ENCODE measurements at places on chromosomes 13 and 19. TPM values are rescaled to one million over a fixed set of nuclear protein-coding genes. Genes with fewer than 3 reads are reported as not detected.

DNA sequence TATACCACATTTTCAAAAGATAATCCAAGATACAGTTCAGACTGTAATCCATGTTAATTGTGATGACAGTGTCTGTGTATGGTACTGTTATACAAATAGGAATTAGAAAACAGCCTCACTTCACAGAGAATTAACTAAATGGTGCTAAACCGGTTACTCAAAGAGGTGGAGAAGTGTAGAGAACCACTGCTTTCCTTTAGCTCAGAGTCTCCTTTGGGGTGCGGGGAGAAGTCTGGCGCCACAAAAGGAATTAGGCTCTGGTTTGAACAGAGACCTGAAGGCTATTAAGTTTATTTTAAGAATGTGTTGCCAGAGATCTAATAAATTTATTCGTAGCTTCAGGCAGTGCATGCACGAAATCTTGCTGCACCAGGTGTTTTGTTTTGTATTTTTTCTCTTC is 65.8 kb downstream of the FREM2 start:
- no peak for DNase-seq

DNA sequence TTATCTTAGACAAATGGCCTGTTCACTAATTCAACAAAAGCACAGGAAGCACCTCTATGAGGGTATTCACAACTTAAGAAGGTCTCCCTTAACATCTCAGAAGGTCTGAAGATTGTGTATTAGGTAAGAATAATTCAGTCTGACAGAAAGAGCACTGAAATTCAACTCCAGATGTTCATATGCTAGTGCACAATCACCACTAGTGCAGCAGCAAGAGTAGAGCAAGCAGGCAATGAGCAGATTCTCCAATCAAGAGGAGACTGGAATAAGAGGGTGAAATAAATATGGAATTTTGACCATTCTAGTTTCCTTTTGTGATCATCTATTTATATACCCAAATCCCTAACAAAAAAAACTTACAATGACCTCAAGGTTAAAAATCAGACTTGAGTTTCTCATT is 52.0 kb downstream of the MPHOSPH8 start:
- no peak for DNase-seq

DNA sequence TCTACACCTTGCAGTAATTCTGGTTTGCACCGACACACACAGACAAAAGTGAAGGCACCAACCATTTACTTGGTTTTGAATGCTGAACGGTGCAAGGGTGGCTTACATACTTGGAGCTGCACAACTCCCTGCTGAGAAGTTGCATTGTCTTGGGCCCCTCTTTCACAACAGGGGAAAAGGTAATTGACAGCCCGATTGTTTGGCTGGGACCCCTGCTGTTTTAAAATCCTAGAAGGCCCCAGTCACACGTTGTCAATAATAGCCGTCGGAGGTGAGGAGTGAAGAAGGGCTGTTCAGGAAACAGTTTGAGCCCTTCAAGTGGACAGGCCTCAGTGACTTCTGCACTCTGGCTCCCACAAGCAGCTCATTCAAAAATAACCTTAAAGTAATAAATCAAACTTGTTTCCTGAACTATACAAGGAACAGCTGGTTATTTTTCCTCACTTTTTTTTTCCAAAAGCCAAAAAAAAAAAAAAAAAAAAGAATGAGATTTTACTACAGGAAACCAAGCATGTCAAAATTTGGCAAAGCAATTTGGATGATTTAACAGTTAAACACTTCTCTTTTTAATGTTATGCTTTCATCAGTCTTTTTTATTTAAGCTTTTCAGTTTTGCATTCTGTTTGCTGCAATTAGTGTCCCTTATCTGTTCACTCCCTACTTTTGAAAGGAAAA is 19.0 kb upstream of the SPRY2 start:
- no peak for DNase-seq

The ZNF813 gene
- 3.9 TPM for polyA plus RNA-seq

Data from naive thymus-derived CD4-positive, alpha-beta T cell (primary cell).